ENCODE measurements at places on chromosomes 6 and 20.

DNA sequence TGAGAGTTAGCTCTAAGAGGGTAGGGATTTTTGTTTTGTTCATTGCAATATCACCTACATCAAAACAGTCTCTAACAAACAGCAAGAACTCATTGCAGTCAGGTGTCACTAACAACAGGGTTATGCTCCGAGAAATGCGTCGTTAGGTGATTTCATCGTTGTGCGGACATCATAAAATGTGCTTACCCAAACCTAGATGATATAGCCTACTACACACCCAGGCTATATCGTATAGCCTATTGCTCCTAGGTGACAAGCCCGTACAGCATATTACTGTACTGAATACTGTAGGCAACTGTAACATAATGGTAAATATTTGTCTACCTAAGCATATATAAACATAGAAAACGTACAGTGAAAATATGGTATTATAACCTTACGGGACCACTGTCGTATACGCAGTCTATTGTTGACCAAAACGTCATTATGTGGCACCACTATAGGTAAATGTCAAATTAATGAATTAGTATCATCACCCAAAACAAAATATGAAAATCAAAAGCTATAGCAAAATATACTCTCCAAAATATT lies 49.9 kb upstream of the TAB2 start:
- DNase-seq: no peak

DNA sequence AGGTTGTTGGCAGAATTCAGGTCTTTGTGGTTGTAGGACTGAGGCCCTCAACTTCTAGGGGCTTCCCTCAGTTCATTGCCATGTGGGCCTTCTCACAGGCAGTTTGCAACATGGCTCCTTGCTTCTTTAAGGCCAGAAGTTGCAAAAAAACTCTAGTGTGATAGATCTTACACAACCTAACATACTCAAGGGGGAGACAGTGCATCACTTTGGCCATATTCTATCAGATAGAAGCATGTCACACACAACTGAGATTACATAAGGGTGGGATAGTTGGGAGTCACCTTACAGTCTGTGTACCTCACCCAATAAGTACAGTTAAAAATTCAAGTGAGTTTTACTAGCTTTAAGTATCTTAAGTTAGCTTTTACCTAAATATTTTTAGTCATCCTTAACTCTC lies 1.6 kb downstream of the SIRPD start:
- no peak for DNase-seq

GRCh38 chr6:33249732-33250630 lies 21.7 kb downstream of the VPS52 start:
- DNase-seq: peak; percentile 67

DNA sequence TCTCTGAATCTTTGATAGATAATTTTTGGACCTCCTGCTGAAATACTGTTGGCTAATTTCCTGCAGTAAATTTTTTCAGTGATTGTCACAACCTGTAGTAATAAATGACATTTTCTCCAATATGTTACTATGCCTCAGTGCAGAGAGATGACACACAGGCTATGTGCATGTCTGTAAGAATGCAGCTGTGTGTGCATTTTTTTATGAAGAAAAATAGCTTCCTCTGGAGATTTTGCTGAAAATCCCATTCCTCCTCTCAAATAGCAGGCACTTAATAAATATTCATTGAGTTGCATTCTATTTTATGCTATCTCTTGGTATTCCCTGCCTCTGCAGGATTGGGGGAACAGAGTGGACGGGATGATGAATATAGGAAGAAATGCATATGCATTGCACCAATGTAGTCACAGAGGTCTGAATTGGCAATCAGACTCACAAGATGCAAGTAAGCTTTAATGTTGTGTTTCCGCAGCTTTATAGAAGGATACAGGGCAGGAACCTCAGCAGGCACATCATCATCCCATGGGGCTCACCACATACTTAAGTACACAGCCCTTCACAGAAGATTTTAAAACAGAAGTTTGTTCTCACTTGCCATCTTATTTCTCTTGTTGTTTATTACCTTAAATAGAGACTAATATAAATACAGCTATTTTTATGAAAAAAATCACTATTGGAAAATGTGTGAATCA lies 474.7 kb downstream of the EPM2A start:
- DNase-seq: no peak

GRCh38 chr20:13486694-13487093 lies 152.0 kb downstream of the TASP1 start:
- no peak for DNase-seq

DNA sequence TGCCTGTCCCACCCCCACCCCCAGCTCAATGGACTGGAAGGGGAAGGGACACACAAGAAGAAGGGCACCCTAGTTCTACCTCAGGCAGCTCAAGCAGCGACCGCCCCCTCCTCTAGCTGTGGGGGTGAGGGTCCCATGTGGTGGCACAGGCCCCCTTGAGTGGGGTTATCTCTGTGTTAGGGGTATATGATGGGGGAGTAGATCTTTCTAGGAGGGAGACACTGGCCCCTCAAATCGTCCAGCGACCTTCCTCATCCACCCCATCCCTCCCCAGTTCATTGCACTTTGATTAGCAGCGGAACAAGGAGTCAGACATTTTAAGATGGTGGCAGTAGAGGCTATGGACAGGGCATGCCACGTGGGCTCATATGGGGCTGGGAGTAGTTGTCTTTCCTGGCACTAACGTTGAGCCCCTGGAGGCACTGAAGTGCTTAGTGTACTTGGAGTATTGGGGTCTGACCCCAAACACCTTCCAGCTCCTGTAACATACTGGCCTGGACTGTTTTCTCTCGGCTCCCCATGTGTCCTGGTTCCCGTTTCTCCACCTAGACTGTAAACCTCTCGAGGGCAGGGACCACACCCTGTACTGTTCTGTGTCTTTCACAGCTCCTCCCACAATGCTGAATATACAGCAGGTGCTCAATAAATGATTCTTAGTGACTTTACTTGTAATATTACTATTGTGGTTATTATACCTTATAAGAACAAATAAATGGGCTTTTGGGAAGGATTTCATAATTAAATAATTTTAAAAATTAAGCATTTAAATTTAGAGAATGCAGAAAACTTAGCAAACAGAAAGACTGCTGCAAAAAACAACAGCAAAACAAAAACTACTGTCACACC lies 8.4 kb downstream of the CDKN1A start:
- DNase-seq: no peak

DNA sequence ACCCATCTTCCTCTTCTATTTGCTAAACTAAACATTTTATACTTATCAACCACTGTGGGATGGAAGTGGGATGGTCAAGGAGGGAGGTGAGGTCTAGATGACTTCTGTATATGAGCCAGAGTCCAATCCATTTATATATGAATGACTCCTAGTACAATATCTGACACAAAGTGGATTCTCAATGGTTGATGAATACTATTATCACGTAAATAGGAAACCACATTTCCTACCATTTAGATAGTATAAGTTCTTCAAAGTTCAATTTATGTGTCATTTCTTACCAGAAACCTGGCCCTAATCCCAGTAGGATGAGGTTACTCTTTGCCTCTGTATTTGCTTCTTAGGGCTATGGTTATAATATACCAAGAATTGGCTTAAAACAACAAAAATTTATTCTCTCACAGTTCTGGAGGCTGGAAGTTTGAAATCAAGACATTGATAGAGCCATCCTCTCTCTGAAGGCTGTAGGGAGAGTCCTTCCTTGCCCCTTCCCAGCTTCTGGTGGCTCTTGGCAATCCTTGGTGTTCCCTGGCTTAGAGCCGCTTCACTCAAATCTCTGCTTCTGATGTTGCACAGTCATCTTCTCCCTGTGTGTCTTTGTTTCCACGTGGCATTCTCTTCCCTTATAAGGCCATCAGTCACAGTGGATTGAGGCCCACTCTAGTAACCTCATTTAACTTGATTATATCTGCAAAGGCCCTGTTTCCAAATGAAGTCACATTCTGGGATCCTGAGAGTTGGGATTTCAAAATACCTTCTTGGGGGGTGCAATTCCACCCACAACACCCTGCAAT lies 41.0 kb upstream of the RAB23 start:
- no peak for DNase-seq
